Right forelimb (tissue), 1 donor: ENCODE measurements at places on chromosomes 6 and 20.
A peak's percentile ranks its signal among the peaks of the same experiment; 100 is the strongest.

- peak; percentile 72 for DNase-seq
Observed at GRCh38 chr20:51624157-51624731, 81.7 kb upstream of the NFATC2 start.

- no peak for DNase-seq
Observed at GRCh38 chr20:53749499-53749898, 155.9 kb upstream of the ZNF217 start.

- DNase-seq, result no peak
Observed at GRCh38 chr6:39007575-39007974, 41.0 kb upstream of the GLP1R start.

GRCh38 chr6:1747003-1747402, 137.3 kb downstream of the FOXC1 start:
- DNase-seq, result no peak

DNA sequence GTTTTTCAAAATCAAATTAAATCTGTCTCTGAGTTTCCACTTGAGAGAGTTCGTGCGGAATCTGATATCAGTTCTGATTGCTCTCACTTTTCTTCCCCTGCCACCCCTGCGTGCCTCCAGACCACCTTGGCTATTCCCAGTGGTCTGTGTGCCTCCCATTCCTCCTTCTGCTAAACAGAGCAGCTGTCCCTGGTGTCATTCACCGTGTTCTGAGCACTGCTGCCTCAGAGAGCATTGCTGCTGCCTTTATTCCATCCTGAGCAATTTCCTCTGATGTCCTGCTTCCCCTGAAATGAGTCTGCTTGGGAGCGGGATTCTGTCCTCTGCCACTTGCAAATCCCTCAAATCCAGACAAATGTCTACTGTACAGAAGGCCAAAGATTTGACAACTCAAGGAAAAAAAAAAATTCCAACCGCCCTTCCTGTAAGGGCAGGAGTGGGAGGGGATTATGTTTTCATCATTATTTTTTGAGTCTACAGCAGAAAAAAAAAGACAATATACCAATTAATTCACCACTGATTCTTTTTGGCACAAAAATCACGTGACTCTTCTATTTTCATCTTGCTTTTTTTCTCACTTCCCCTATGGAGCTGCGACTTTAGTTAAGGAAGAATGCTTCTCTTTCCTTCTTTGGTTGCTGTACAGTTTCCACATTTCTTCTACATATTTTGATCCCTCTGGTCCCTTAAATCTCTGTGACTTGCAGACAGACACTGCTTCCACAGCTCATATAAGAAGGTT, 833.0 kb downstream of the EPHA7 start:
- DNase-seq, result no peak

GRCh38 chr20:47753576-47754387, 31.5 kb downstream of the SULF2 start:
- DNase-seq, result no peak

DNA sequence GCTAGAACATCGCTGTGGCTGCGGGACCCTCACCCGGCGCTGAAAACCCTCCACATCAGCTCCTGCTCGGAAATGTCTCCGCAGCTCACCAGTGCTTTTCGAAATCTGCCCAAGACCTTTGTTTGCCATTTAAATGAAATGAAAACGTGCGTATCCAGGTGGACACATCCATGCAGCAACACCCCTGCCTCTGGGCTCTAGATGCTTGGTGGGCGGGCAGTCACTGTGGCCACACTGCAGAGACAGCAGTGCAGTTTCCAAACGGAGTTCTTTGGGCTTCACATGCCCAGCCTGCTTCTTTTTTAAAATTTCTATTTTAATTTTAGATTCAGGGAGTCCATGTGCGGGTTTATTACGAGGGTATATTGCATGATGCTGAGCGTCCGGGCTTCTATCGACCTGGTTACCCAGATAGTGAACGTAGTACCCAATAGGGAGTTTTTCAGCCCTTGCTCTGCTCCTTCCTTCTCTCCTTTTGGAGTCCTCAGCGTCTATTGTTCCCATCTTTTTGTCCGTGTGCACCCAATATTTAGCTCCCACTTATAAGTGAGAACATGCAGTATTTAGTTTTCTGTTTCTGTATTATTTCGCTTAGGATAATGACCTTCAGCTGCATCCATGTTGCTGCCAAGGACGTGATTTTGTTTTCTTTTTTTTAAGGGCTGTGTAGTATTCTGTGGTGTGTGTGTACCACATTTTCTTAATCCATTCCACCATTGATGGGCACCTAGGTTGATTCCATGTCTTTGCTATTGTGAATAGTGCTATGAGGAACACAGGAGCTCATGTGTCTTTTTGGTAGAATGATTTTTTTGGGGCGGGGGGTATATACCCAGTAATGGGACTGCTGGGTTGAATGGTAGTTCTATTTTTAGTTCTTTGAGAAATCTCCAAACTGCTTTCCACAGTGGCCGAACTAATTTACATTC, 4.8 kb upstream of the TUBB2B start:
- no peak for DNase-seq

- no peak for DNase-seq
Observed at GRCh38 chr20:64067005-64067632, 4.1 kb downstream of the TCEA2 start.

DNA sequence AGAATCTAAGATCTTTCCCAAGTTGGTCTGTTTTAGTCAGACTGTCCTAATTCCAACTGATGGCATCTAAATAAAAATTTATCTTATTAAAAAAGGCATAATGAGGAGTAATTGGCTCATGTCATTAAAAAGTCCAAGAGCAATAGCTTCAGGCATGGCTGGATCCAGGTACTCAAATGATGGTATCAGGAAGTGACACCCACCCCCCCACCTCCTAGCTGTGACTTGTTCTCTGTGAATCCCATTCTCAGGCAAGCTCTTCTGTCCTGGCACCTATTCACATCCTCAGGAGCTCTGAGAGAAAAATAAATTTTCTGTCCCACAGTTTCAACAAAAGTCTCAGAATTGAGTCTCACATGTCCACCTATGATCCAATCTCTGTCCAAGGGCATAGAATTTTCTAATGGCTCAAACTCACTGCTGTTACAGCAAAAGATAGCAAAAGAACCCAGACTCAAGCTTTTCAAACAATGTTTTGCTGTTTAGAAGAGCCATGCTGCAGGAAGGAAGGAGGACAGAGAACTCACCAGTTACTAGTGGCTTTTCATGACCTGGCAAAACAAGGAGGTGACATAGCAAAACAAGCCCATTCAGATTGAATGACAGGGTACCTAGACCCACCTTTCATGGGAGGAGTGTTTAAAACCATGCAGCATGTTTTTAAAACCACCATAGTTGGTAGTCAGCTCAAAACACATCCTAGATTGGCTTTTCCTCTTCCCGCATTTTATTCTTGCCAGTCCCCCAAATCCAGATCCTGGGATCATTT, 496.1 kb downstream of the PREX1 start:
- peak; percentile 2 for DNase-seq

DNA sequence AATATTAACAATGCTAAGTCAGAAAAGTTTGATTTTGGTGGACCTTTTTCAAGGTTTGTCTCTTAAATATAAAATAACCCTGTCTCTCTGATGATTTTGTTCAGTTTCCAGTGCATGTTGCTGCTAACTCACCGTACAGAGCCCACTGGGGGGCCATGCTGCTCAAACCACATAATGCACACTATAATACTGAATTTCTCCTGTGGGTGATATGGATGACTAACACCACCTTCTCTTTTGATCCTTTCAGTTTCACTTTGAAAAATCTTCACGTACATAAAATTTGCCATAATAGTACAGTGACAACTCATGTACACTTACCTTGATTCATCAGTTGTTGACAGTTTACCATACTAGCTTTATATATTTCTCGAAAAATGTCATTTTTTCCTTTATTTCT, 506.6 kb upstream of the MAN1A1 start:
- no peak for DNase-seq

DNA sequence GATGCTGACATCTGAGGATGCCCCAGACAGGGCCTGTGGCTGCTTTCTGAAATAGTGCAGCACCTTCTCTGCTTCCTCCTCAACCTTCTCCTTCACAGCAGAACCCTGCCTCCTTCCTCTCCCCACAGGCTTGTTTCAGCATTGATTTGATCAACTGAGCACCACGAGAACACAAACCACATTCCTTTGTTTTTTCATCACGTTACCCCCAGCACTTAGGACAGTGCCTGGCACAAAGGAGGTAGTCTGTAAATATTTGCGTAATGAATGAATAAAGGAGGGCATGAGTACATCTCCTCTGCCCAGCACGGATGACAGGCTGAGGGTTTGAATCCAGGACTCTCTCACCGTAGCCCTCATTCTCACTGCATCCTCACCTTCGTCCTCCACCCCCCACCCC, 21.3 kb upstream of the WFDC2 start:
- no peak for DNase-seq

DNA sequence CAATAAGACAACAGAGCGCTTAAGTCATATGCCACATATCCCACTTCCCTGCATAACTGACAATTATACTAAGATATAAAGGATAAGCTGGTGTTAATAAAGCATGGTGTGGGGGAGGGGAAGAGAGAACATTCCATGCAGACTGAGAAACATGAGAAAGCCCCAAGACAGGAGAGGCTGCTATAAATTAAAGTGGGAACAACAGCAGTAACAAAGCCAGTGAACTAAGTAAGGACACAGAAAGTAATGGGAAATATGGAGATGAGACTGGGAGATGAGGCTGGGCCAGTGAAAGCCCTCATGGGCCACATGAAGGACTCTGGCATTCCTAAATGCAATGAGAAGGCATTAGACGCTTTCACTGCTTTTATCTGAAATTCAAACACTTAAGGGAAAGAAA, 41.3 kb downstream of the SESN1 start:
- DNase-seq, result no peak

DNA sequence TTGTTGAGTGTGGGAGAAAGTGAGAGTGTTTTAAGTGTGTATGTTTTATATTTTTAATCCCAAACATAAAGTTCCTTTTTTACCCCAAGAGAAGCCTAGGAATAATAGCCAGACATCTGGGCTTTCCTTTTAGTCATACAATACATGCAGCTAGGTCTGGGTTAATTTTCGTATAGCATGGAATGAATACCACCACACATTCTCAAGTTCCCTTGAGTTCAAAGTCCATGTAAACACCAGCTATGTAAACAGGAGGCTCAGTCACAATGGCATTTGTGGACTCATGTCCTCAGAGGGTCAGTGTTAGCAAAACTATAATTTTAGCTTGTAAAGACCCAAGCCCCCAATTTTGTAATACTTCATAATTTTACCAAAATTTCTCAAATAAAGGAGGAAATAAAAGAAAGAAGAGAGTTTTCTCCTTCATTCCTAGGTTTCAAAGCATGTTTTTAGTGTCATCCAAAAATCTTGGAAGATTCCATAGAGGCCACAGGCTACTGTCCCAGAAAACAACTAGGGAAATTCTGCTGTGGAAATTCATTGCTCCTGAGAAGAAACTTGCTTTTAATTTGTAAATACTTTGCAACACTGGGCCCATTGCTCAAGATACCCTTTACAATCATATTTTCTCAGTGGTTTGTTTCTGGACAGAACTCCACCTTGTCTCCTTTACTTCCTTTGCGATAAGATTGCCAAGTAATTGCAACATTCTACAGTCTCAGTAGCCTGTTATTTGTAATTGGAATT, 671.2 kb downstream of the COL12A1 start:
- no peak for DNase-seq

GRCh38 chr6:106773996-106774629, 144.7 kb downstream of the QRSL1 start:
- peak; percentile 61 for DNase-seq
